Ascending aorta (tissue), 2 donors: ENCODE measurements at places on chromosomes 2 and 18.

DNA sequence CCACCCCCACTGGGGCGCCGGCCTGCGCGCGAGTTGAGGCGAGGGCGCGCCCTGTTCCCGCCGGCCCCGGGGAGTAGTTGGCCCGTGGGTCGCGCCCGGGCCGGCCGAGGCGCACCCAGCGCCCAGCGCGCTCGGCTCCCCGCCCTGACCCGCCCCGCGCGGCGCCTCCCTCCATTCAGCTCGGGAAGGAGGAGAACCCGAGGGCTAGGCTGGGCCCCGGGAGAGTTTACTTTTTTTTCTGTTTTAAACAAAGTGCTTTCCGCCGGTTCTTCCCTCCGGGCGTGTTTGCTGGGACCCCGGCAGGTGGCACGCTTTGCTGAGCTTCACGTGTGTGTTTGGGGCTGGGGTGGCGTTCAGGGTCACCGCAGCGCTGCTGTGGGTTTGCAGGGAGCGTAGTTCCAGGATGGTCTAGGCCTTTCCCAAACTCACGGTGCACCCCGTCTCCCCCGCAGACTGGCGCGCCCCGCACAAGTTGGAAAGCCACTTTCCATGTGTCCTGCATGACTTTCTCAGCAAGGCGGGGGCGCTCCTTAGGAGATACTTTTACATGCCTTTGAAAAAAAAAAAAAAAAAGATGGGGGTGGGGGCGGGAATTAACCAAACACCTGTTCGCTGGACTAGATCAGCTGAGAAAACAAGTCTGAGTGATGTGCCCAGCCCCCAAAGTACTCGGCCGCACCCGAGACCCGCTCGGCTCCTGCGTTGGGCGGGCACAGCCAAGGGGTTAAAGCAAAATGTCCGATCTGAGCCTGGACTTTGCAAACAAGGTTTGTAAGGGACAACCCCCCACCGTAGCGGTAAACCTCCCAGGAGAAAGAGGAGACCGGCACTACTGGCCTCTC lies 825 bp downstream of the ITGA6 start:
- no peak for DNase-seq

GRCh38 chr2:59206361-59206760 lies 965.2 kb upstream of the FANCL start:
- DNase-seq = no peak

GRCh38 chr2:9262671-9263171 lies 56.1 kb downstream of the ASAP2 start:
- DNase-seq = no peak

DNA sequence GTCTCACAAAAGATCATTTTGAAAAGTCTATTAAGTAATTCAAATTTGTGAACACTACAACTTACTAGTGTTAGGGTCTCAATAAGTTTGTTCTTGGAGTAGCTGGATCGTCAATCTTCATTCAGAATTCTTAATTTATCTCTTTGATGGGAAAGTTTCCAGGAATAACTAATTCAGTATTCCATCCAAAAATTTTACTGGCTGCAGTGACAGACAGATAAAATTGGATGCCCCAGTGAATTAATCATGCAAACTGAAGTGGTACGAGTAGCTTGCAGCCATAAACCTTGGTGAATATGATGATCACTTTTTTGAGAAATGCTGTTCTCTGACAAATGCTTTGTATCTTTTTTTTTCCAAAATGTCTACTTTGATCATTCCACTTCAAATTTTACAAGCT lies 112.8 kb downstream of the LYPD6 start:
- DNase-seq = no peak

- no peak for DNase-seq
Measured at GRCh38 chr2:234341306-234341985, 155.4 kb downstream of the ARL4C start.
